ENCODE measurements at places on chromosomes 3 and 15.

- no peak for DNase-seq
Measured at GRCh38 chr15:66004618-66005262, 135.4 kb downstream of the RAB11A start.

GRCh38 chr15:62846131-62846804 is 196.3 kb upstream of the TPM1 start:
- no peak for DNase-seq

DNA sequence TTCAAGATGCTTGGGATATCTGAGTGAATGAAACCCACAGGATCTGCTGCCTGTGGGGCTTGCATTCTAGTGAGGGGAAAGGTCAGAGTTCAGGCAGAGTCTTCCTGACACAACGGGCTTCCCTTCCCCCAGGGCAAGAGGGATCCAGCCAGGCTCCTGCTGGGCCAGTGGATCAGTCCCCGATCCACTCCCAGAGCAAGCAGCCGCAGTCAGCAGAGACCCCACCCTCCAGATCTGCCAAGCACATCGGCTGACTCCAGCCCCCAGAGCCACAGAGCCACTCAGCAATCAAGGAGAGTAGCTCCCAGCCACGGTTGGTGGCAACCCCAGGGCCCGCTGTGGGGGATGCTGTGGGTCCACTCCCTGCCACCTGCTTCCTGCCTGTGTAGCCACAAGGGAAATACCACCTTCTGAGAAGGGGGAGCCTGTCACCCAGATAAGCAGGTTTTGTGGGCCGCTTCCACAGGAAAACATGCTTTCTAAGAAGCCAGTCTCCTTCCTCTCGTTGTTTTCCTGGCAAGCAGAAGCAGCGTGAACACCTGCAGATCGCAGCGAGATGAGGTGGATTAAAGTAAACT is 44.9 kb downstream of the CPN2 start:
- DNase-seq, result no peak

GRCh38 chr3:112464264-112464663 is 35.0 kb downstream of the BTLA start:
- DNase-seq, result no peak

DNA sequence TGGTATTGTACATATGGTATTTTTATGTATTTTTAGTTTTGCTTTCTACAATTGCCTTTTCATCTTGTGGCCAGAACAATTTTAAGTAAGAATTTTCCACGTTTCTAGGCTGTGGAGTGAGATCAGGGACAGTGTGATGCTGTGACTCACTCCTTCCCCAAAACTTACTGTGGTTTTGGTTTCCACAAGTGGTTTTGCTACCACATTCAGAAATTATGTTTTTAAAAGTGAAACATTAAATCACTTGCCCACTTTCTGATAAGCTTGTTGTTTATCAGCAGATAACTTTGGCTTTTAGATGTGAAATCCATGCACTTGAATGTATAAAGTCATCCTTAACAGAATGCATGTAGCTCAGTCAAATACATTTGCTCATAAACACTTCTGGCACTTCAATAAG is 192.2 kb upstream of the THRB start:
- no peak for DNase-seq

DNA sequence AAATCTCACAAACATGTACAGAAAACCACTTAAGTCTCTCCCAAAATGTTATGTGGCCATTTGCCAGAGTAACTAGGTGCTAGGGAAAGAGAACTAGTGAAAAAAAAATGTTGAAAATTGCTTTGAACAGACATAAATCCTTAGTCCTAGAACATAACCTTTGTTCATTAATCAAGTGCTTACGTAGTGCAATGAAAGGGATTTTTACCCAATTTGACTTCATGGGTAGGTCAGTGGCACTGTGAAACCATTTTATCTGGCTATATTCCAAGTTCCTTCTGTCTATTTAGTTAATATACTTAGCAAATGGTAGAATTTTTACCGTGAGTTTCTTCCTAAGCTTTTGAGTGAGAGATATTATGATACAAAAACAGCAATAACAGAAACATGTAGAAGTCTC is 209.4 kb downstream of the DIPK2A start:
- DNase-seq, result no peak

Data from activated T-cell treated with anti-CD3 and anti-CD28 coated beads for 1 hour (primary cell).